ENCODE measurements at places on chromosomes 5 and 9. TPM values are rescaled to one million over a fixed set of nuclear protein-coding genes. Genes with fewer than 3 reads are reported as not detected.

The PCDHA1 gene
- under 0.01 TPM for total RNA-seq

The ZNF618 gene
- total RNA-seq: 7.5 TPM

The TNC gene
- 46.8 TPM for total RNA-seq

The SLC1A3 gene
- 1.1 TPM for total RNA-seq

The ELP1 gene
- 27.4 TPM for total RNA-seq

The TEK gene
- 19.2 TPM for total RNA-seq

The PDE6A gene
- not detected for total RNA-seq

The ECM2 gene
- 4.3 TPM for total RNA-seq

The PCDHB3 gene
- total RNA-seq: 0.55 TPM

The IL9 gene
- not detected for total RNA-seq

The SLC6A7 gene
- total RNA-seq: not detected

The HCN1 gene
- not detected for total RNA-seq

The SLC6A3 gene
- total RNA-seq: not detected

The LHX6 gene
- total RNA-seq: not detected

The SLC34A1 gene
- total RNA-seq: not detected

Data from smooth muscle cell of bladder (primary cell).